ENCODE measurements at places on chromosomes 7 and 10.

DNA sequence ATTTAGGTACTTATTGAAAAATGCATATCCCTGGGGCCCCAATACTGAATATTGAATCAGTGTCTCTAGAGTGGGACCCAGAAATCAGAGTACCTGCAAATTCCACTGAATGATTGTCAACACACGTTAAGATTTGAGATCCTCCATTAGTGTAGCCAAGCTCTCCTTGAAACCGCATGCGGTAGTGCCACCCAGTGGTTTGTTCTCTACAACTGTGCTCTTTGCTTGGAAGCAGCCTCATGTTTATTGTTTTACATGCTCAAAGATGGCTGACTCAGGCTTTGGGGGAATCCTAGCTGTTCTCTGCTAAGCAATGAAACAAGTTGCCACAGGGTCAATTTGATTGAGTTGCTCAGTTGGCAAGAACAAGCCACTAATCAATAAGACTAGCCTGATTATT lies 340.2 kb upstream of the CELF2 start:
- no peak for DNase-seq

- no peak for DNase-seq
These were observed 272.7 kb downstream of the DNAJB6 start for GRCh38 chr7:157609516-157609915.

DNA sequence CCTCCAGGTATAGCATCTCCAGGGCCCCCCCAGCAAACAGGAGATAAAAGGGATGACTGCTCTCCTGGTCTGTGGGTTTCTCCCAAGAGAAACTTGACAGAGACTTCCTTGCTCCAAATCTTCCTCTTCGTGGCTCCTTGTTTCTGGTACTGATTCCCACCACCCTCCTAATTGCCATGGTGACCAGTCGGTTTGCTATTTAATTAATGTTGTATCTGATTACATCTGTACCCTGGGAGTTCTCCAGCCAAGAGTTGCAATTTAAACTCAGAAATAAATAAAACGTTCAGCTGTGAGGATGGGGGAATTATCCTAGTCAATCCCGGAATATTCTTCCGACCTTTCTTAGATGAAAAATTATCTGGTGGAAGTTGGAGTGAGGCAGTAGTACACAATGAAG lies 264.7 kb downstream of the PAXIP1 start:
- DNase-seq: no peak

DNA sequence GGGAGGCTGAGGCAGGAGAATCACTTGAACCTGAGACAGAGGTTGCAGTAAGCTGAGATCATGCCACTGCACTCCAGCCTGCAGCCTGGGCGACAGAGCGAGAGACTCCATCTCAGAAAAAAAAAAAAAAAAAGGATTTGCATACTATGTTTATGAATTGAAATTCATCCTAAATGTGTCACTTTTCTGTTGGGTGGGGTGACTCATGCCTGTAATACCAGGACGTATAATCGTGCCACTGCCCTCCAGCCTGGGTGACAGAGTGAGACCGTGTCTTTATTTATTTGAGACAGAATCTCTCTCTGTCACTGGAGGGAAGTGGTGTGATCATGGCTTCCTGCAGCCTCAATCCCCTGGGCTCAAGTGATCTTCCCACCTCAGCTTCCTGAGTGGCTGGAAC lies 5.8 kb downstream of the ZNF212 start:
- DNase-seq: no peak

DNA sequence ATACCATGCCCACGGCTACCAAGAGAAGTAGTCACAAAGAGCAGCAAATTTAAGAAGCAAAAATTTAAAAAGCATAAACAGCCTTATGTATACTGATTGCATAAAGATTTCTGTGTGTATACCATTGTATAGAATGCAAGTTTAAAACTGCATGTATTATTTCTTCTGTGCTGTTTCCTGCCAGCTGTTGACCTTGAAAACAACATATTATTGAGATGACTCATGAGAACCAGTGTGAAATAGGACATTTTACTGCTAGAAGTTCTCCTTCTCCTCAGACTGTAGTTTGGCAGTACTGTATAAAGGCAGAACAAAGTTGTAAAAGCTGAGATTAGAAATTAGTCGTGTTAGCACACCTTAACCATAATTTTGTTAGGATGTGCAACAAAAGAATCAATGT lies 42.3 kb upstream of the SGCE start:
- DNase-seq: no peak

DNA sequence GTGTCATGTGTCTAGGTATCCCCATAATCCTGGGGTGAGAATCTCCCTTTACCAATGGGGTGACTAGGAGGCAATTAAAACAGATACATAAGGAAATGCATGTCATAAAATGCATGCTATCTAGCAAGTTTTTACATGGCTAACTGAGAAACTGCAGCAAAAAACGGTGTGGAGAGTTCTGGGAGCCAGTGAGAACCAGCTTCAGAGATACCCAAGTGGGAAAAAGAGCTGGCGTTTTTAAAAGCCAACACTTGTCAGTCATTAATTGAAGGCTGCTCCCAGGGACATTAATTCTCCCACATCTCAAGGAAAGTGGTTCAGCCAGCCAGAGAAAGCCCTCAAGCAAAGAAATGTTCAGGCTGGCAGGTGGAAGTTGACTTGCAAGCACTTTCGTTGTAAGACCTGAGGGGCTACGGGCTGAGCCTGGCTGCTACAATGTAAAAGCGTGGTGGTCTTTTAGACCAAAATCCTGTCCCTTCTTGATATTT lies 28.1 kb downstream of the ST8SIA6 start:
- no peak for DNase-seq

DNA sequence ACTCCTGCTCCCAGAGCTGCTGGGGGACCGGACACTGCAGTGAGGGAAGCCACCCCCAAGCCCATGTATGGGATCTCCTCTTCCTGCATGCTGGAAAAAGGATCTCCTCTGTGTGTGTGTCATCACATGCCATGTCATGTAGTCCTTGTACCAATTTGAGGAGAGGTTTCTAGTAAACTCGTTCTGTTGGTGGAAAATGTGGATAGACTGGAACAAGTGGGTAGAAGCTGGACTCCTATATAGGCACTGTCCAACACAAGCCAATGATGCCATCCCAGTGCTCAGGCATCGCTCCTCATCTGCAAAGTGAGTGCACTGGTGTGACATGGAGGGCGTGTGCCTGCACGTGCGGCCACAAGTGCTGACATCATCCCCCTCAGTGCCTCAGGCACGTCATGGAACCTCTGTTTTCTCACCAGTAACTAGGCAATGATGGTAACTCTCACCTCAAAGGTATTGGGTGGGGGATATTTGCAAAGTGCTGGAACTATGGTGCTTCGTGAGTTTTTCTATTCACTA lies 19.3 kb downstream of the MYO1G start:
- no peak for DNase-seq

GRCh38 chr10:48294431-48294830 lies 12.0 kb upstream of the MAPK8 start:
- no peak for DNase-seq

DNA sequence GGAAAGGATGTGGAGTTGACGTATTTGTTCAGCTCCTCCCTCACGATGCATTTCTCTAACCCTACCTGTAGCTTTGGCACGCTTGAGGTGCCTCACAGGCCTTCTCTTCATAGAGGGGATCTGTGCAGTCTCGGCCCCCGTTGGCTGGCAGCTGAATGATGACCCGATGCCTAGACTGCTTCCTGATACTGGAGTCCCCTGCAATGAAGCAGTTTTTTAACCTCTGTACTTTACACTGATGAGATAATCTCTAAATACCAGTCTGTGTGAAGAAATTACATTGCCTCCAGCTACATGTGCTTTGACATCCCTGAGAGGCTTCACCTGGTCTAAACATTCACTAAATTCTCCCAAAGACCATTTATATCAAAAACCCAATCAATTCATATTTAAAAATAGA lies 370.1 kb downstream of the THSD7A start:
- DNase-seq: no peak

DNA sequence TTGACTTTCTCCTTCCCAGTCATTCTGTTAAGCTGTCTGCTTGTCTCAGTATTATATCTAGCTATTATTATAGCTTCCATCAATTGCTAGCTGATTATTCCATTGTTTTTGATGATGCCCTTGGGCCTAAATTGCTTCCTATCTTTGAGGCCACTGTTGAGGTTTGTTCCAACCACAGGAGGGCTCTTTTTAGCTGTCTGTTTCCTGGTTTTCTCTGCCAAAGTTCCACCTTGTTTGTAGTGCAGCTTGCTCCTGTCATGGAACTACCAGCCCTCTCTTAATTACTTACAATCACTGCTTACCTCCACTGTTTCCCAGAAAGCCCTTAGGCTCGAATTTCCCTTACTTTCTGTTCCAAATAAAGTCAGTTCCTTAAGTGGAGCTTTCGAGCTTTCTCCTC lies 118.7 kb upstream of the SEC61G start:
- no peak for DNase-seq

DNA sequence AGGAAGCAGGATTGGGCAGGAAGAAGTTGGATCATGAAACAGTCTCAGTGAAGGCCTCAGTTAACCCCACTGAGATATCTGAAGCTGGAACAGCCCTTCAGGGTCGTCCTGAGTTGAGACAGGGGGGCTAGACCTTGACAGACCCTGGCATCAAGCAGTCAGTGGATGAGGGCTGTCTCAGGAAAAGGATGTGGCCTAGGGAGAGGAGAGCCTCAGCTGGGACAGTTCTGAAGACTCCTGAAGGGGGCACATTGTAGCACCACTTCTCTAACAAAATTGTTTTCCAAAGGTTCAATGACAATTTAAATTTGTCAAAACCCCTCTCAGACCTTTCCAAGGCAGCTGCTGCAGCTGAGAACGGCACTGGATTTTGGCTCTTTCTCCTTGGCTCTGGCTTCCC lies 15.8 kb upstream of the SLK start:
- DNase-seq: no peak

DNA sequence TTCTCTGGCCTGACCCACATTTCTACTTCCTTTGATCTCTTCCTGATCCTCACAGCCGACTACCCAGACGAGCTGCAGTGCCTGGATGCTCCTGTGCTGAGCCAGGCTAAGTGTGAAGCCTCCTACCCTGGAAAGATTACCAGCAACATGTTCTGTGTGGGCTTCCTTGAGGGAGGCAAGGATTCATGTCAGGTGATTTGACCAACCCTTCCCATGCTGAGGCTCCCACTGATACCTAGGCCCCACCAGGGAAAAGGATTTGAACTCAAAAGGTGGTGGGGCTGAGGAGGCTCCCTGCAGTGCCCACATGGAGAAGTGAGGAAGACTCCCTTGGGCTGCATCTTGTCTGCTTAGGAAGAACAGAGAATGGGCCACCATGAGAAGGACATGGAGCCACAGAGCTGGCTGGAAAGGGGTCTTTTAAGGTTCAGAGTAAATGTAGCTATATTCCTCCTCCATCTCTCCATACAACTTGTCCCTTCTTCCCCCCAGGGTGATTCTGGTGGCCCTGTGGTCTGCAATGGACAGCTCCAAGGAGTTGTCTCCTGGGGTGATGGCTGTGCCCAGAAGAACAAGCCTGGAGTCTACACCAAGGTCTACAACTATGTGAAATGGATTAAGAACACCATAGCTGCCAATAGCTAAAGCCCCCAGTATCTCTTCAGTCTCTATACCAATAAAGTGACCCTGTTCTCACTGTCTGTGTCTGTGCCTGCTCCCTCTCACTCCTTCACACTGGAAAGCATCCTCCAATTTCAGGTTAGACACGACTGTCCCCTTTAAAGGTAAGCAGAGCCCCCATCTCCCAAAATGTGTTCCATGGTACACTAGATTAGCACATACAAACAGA lies 3.3 kb downstream of the PRSS1 start:
- no peak for DNase-seq

DNA sequence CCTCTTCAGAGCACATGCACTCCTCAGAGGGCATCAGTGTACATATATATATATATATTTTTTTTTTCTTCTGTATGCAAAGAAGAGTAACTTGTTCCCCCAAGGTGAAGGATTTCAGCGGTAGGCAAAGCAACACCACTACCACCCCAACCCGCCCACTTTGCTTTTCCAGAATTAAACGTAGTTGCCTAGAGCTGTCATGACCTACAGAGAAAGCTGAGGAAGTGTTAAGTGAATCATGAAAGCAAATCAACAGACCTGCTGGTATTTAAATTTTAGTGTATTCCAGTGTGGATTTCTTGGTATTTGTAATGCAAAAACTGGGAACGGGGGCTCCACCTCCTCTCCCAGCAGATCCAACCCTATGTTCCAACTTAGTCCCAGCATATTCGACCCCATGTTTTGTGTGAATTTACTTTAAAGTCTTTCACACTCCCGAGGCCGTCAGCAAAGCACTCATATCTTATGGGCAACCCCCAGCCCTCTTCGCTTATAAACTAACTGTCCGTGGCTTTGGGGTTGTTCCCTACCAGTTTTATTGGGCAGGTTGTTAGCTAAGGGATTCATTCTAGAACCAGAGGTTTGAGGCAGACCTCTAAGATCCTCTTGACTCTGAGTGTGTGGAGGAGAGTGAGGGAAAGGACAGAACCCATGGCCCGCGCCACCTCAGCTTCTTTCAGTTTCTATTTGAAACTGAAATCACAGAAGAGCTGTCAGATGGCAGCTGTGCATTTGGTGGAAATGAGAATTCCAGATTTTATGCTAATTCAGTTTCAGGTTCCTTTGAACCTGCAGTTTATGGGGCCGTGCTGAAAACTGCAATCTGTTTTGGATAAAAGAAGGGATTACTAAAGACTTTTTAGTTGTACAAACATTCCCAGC lies 450.2 kb upstream of the GALNT17 start:
- DNase-seq: no peak

DNA sequence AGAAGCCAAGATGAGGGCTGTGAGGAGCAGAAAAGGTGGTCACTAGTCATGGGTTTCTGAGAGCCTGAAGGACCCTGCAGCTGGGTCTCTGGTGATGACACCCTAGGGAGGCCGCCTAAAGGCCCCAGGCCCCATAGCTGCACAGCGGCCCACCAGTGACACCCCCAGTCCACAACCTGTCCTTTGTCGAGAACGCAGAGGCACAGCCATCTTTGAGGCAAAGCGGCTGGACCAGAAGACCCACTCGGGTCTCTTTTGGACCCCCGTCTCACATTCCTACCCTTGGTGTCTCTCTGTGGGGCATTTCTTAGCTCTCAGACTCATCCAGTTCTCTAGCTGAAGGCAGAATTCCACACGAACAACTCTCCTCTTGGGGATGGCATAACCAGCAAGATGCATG lies 18.8 kb downstream of the JCAD start:
- no peak for DNase-seq

- no peak for DNase-seq
These were observed 40.3 kb downstream of the SLC25A28 start for GRCh38 chr10:99579971-99580370.

- DNase-seq: no peak
These were observed 105.0 kb upstream of the AMPH start for GRCh38 chr7:38736138-38736537.

DNA sequence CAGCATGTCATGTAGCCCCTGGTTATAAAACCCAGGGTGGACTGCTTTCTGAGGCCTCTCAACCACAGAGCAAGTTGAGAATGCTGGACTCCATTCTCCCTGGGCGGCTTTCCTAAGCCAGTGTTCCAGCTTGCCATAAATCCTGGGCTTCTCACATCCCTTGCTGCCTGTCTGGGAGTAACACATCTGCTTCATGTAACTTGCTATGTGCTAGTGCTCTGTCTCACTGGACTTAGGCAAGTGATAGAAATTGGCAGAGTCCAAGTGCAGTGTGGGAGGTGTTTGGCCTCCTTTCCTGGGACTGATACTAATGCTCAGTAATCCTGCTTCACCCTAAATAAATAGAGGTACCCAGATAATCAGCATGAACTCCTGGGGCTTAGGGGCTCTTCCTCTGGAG lies 277.1 kb upstream of the POM121L12 start:
- no peak for DNase-seq

GRCh38 chr7:129388333-129389098 lies 45.7 kb upstream of the STRIP2 start:
- DNase-seq: no peak

GRCh38 chr10:70715853-70716795 lies 43.8 kb downstream of the ADAMTS14 start:
- no peak for DNase-seq
